Calu3 (cell line): ENCODE measurements at places on chromosomes 3 and 15.

DNA sequence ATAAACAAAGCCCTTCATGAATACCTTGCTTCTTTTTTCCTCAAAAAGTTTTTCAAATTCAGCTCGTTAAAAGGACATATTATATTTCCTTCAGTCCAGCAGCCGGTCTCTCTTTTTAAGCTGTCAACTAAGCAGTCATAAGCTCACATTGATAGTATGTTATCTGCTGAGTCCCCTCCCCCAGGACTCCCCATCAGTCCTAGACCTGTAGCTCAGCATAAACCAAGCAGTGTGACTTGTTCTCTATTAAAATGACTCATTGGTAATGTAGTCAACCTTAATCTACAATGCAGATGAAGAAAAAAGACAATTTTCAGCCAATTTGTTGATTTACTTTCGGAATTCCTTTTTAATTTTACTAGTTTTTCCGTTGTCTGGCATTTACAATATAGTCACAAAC lies 483.8 kb downstream of the MECOM start:
- DNase-seq, result no peak

DNA sequence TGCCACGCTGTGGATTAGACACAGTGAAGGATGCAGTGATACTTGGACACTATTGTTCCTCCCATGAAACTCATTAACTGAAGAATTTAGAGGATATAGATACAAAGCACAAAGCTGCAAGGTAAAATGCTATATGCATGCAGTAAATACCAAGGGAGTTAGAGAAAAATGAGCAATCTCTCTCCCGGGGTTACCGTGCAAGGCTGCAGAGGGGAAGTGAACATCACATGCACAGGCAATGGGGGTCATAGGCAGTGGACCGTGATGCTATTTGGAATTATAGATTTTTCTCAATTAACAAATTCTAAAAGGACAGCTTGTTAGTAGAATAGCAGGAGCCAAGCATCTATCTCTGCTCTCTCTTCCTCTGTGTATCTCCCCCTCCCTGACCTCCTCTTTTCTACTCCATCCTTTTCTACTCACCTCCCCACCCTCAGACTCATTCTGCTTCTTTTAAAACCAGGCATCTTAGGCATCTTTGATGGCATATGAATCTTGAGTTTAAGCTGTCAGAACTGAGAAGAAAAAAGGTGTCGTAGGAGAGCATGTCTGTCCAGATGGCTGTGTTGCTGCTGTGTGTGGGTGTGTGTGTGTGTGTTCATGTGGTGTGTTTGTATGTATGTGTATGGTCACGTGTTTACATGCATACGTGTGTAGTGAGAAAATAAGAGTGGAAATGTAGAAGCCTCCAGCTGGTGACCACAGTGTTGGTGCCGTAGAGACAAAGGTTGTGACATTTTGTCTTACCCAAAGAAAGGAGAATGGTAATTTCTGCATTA lies 339.0 kb downstream of the EPHB1 start:
- DNase-seq, result no peak

DNA sequence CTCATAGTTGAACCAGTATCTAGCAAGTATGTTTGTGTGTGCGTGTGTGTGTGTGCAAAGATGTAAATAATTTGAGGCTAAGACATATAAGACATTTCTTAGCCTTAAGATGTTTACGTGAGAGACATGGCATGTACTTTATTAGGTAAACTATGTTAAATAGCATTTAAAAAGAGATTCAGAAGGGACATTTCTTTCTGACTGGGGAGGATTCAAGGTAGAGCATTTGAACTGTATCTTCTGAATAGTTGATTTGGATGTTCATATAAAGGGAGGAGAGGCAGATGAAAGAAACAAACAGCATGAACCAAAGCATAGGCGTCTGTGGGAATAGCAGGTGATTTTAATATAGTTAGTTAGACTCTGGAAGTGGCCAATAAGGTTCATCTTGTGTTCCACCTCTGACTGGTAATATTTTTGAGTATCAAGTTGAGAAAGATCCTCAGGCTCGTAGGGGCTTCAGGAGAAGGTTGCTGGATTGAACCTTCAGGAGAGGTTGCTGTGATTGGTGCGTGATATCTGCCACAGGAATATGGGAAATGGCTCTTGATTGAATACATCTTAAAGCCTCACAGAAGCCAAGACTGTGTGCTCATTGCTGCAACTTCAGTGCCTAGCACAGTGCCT lies 12.6 kb downstream of the NFKBIZ start:
- DNase-seq, result no peak

GRCh38 chr3:141796081-141796888 lies 33.1 kb downstream of the GRK7 start:
- no peak for DNase-seq

GRCh38 chr3:114626751-114627150 lies 332.9 kb downstream of the TIGIT start:
- DNase-seq, result no peak

DNA sequence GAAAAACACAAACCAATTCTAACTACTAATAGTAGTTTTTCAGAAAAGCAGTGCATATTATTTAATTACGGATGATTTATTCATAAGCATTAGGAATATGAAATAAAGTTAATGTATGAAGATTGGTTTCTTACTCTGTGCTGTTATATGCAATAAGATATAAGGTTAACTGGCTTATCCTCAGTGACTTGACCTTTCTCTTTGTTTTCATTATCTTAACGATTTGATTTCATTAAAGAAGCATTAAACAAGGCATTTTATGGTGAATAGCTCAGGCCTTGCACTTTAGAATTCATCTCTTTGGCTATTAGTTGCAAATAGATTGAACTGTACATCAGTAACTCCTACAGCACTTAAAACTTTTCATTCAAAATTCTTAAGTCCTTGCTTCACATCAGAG lies 28.9 kb downstream of the RAP2B start:
- no peak for DNase-seq

DNA sequence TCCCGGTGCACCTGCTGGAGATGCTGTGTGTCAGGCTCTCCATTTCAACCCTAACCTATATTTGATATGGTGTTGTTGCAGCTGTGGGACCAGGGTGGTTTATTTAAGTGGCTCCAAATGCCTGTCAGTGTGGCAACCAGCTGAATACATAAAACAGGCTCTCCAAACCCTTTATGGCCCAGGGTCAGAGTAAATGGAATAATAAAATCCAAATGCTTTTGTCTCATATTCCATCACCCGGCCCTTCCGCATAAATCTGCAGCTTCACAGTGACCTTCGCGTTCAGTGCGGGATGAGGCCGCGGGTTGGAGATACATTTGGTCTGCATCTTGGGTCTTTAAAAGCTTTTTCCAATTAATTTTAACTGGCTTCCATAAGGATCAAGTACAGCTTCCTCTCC lies 382.1 kb upstream of the NR2F2 start:
- no peak for DNase-seq

DNA sequence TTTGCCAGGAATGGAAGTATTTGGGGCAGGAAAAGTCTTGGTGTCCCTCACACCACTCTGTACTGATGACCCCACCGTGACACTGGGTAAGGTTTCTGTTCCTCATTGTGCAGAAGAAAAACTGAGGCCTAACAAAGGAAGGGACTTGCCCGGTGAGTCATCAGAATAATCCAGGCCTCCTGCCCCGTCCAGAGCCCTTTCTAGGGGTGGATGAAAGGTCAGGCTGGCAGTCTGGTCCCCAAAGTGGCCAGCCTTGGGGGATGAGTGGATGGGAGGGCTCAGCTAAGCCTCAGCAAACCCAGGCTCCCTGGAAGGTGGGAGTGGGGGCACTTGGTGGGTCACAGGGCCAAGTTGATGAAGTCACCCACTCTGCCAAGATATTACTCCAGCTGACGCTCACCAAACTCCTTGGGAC lies 2.3 kb upstream of the DNAH1 start:
- DNase-seq, result peak; percentile 56

GRCh38 chr3:70882104-70882503 lies 569.7 kb upstream of the MDFIC2 start:
- DNase-seq, result no peak

GRCh38 chr15:66452420-66452819 lies 45.1 kb downstream of the SNAPC5 start:
- no peak for DNase-seq

DNA sequence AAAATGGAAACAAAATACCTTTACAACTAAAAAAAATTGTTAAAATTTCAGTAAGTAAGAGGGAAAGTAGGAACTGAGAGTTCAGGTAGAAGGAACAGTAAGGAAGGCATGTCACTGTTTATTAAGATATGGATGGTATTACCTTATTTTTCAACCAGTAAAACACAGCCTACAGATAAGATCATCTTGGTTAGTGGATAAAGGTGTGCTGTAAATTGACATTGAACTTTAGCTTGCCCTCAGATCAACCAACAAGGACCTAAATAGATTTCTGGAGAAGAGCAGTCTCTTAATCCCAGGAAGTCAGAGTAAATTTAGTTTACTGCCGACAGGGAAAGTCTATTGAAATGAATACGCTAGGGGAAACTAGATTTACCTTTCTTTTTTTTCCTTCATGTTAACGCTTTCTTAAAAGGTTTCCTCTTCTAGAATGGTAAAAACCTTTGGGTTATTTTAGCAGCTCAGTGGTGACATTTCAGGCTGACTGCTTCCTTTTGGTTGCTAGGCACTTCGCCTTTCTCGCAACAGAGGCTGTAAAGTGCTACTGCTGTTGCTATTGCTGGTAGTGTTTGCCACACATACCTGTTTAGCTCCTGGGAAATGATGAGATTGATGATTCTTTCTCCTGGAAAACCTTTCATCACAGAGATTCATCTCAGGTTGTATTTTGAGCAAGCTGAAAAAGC lies 12.9 kb downstream of the DZIP3 start:
- DNase-seq, result no peak

GRCh38 chr3:105906836-105907235 lies 38.0 kb upstream of the CBLB start:
- no peak for DNase-seq

DNA sequence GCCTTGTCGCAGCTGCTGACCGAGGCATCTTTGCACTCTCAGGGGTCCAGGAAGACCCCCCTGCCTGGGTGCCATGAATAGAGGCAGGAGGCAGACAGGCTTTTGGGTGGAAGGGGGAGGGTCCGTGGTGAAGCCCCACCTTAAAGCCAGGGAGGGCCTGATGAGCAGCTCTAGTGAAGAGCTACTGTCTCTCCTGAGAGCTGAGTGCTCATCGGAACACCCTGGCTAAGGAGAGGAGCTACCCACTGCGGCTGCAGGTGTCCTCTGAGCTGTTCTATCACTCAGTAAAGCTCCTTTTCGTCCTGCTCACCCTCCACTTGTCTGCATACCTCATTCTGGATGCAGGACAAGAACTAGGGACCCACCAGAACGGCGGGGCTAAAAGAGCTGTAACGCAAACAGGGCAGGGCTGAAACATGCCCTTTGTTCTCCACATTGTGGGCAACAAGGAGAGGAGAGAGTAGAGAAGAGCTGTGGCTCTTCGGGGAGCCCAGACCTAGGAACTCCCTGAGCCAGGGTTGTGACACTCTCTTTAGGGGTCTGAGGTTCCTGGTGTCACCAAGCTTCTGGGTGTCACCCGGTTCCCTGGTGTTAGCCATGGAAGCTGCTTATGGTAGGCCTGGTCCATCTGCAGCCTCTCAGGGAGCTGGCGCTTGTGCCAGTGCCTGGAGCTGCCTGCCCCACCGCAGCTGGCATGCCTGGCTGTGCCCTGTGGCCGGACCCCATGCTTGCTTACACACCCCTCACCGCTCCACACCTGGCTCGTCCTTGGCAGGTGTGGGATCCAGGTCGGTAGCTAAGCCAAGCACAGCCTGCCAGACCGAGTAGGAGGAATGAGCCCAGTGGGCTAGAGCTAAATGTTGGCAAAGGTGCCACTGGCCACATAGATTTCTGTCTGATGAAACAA lies 26.2 kb upstream of the TFG start:
- DNase-seq, result no peak

DNA sequence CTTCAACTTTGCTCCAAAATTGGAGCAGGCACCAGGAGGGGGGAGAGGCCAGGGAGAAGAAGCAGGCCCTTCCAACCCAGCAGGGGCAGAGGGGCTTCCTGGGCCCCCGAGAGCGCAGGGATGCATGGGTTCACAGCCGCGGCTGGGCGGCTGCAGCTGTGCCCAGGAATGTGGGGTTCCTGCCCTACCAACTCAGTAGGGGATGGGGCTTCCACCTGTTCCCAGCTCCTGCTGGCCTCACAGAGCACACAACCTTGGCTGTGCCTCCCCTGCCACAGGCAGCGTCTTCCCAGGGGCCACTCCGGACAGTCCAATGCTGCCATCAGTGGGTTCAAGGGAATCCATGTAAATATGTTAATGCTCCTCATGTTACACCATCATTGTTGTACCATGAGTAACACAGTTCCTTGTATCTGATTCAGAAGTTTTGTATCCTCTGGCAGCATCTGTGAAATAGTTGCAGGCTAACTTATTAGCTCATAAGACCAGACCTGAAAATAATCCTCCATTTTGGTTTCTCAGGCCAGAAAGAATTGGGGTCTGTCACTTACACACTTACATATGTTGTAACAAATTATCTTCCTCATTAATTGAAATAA lies 12.1 kb upstream of the SIAH2 start:
- no peak for DNase-seq

- DNase-seq, result no peak
These were observed 25.5 kb downstream of the SLC35A5 start for GRCh38 chr3:112587336-112587735.
